ENCODE measurements at places on chromosomes 4 and X.

- DNase-seq, result no peak
Observed at GRCh38 chr4:185235119-185235842, 25.9 kb downstream of the SNX25 start.

GRCh38 chrX:153818571-153819383 is 11.6 kb downstream of the PDZD4 start:
- DNase-seq, result peak; percentile 56

- no peak for DNase-seq
Observed at GRCh38 chrX:7926501-7926900, 712 bp downstream of the PNPLA4 start.

DNA sequence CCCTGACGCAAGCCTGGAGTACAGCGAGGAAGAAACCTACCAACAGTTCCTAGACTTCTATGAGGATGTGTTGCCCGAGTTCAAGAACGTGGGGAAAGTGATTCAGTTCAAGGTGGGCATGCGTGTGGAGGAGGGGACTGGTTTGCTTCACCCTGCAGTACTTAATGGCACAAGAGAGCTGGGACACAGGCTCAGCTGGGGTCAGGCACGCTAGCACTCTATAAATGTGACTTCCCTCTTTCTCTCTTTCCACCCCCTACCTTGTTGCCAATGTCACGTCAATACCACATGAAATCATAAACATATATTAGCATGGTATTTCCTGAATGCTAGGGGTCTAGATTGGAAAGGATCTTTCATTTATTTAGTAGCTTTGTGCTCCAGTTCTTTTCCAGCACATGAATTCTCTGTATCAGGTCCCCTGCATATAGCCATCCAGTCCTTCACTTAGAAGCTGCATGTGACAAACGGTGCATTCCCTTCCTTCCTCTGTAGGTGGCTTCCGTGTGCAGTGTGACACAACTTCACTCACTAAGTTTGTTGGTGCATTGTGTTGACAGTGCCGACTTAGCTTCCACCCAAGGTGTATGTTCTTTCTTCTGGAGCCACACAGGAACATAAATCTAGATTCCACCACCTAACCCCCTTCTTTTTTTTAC is 25.6 kb downstream of the ZRSR2 start:
- DNase-seq, result peak; percentile 70

DNA sequence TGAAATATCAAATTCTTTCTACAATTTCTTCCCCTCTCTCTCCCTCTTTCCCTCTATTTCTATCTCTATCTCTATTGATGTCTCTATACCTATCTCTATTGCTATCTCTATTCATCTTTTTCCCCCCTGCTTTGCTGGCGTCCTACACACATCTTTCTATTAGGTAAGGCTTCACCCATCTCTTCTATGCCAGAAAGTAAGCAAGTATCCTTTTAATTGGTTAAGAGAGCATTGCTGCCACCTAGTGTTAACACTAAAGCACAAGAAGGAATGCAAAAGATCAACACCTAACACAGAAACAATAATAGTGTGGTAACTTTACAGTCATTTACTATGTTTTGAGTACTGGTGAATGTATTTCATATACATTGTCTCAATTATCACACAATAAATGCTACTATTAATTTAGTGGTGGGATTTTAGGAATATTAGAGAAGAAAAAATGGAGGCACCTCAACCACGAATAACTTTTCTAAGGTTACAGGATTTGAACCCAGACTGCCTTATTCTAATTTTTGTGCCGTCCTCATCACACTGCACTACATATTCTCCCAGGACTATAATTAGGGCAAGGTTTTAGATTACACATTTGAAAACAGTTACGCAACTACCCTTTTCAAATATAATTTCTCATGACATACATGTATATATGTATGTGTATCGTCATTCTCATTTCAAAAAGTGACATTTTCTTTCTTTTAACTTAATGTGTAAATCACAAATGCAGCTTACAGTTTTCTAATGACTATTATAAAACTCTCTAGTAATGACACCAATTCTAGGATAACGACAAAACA is 3.7 kb upstream of the C4orf36 start:
- peak; percentile 89 for DNase-seq

- no peak for DNase-seq
Observed at GRCh38 chr4:168639914-168640313, 143.1 kb downstream of the PALLD start.

DNA sequence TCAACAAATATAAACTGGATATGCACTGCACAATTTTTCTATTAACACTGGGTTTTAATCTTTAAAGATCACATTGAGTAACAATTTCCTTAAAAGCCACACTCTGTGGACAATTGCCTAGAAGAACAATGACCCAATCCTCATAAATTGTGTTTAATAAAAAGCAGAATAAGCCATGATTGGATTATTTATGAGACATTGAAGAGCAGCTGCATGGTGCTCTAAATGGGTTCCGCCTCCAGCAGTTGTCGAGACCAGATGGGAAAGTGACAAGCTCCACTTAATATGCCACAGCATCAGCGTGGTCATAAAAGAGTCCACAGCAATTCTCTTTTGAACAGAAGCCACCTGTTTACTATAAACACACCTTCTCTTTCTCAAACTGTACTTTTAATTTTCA is 635.2 kb upstream of the FRG1 start:
- DNase-seq, result peak; percentile 2

- DNase-seq, result no peak
Observed at GRCh38 chr4:119696963-119697362, 68.4 kb upstream of the PDE5A start.

DNA sequence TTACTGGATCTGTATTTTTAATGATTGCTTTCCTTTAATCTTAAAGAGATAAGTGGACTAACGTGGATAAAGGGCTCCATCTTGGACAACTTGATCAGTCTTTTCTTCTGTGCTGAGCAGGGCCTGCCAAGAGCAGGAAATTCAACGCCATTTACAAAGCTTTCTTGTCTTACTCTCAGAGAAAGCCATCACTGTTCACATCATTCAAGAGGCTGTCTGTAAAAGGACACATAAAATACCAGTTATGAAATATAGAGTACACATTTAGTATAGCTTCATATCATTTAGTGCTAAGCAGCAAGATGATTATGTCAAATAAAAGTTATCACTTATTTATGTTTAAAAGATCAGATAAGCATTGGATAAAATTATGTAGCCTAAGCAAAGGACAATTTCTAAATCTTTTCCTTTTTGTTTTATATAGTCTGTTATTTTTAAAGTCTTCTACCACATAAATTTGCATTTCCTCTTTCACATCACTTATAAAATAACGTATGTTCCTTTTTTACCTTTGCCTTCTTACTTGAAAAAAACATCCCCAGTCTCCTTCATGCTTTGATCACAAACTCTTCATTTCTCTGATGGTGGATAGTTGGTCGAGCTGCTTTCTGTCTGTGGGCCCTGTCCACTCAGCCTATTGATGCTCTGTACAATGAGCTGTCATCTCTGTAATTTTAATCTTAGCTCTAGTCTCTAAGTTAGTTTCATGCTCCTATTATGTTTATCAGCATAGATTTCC is 2.1 kb upstream of the CCNG2 start:
- DNase-seq, result no peak

DNA sequence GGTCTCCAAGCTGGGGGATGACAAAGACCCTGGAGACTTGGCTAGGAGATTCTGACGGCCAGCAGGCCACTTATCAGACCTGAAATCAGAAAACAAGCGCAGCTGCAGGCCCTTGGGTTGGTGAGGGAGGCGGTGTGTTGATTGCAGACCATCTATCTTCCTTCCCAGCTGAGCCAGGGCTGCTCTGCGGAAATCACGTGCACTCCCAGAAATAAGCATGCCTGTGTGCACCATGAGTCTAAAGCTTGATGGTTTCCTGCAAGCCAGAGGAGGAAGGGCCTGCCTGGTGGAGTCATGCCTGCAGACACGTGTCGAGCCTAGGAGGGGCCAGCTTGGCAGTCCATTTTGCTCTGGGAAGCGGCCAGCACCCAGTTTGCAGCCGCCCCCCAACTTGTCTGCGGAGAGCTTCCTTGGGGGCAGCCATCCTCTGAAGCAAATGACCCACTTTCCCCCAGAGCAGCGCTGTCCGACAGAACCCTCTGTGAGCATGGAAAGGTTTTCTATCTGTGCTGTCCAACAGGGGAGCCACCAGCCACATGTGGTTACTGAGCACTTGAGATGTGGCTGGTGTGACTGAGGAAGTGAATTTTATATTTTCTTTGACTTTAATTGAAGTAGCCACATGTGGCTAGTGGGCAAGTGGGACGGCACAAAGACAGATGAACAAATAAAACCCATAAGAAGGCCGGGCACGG is 175.7 kb upstream of the BCOR start:
- DNase-seq, result peak; percentile 85

- DNase-seq, result no peak
Observed at GRCh38 chrX:110056419-110056818, 53.5 kb downstream of the TMEM164 start.

DNA sequence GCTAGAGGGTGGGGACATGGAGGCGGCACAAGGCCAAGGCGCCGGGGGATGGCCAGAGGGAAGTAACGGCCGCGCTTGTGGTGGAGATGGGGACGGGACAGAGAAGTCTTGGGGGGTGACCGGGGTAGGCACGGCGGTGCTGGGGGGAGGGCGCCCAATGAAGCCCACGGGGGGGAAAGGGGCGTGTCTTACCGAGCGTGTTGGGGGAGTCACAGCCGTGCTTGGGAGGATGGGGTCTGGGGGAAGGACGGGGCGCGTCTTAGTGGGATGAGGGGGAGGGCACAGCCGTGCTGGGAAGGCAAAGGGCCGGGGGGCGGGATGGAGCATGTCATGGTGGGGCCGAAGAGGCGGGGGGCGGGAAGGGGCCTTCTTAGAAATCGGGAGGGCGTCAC is 952 bp downstream of the ARSD start:
- DNase-seq, result no peak

- peak; percentile 56 for DNase-seq
Observed at GRCh38 chr4:183905593-183906488, 734 bp downstream of the STOX2 start.

GRCh38 chrX:149371986-149372385 is 133.1 kb downstream of the IDS start:
- no peak for DNase-seq

- DNase-seq, result no peak
Observed at GRCh38 chr4:18608908-18609533, 587.5 kb upstream of the LCORL start.

DNA sequence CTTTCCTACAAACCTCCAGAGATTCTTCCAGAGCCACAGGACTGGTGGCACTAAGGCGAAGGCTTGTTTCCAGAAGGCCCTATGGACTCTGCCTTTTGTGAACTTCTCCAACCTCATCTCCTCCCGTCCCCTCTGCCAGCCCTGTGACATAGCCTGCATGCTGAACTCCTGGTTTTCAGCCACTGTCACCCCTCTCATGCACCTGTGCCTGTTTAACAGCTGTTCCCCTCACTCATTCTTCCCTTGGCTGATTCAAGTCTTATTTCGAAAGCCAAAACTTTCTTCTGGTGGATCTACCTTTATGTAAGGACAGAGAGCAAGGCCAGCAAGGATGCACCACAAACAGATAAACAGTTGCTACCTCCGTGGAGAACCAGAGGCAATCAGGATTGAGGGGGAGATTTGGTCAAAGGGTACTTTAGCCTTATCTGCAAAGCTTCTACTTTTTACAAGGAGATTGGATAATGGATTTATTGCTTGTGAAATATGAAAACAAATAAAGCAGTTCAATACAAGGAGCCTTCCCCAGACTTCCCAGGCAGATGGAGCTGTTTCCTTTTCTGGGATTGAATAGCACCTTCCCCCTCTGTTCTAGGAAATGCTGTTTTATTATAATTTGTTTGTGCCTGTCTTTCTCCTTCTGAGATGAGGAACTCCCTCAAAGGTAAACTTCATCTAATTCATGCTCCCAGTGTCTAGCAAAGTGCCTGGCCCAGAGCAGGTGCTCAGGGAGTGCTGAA is 5.7 kb downstream of the CITED1 start:
- no peak for DNase-seq

GRCh38 chr4:118034053-118034785 is at the start of gene NDST3:
Gene NDST3 (plus strand): TSS chr4:118034486. CDS start chr4:118053911, 19,425 bp downstream.
- DNase-seq, result peak; percentile 95

- DNase-seq, result no peak
Observed at GRCh38 chr4:81606166-81606565, 134.5 kb upstream of the RASGEF1B start.

- DNase-seq, result peak; percentile 0
Observed at GRCh38 chrX:113747274-113747973, 836.5 kb upstream of the HTR2C start.

DNA sequence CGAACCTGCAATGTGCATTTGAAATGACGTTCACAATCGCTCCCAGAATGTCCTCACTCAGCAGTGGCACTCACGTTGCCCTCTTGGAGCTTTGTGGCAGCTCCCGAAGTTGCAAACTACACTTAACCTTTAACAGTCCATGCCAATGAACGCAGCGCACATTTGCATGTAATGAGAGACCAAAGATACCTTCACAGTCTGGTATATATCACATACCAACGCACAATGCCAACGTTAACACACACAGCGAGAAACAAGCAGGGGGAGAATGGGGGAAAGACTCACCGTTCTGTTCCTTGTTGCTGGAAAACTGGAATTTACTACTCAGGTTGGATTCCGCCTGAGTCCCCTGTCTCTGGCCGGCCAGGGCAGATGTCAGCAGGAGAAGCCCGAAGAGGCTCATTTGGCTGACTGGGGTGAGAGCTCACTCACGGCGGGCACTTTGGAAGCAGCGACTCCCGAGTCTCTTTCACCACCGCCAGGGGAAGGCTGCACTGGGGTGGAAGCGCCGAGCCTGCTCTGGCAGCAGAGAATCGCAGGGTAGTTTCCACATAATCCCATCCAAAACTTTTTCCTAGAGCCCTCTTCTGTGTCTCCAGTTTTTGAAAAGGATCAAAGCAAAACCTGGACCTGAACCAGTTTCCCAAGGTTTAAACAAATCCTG is 966 bp downstream of the PDGFC start:
- DNase-seq, result peak; percentile 88

DNA sequence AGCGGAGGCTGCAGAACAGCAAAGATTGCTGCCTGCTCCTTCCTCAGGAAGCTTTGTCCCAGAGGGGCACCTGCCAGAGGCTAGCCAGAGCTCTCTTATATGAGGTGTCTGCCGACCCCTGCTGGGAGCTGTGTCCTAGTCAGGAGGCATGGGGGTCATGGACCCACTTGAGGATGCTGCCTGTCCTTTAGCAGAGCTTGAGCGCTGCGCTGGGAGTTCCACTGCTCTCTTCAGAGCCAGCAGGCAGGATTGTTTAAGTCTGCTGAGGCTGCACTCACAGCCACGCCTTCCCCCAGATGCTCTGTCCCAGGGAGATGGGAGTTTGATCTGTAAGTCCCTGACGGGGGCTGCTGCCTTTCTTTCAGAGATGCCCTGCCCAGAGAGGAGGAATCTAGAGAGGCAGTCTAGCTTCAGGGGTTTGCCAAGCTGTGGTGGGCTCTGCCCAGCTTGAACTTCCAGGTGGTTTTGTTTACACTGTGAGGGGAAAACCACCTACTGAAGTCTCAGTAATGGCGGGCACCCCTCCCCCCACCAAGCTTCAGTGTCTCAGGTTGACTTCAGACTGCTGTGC is 10.9 kb downstream of the DCK start:
- peak; percentile 50 for DNase-seq

- no peak for DNase-seq
Observed at GRCh38 chr4:184408684-184409081, 65.7 kb downstream of the IRF2 start.
